Cerebellar cortex (tissue), 1 donor: ENCODE measurements at places on chromosomes 13 and 19.

DNA sequence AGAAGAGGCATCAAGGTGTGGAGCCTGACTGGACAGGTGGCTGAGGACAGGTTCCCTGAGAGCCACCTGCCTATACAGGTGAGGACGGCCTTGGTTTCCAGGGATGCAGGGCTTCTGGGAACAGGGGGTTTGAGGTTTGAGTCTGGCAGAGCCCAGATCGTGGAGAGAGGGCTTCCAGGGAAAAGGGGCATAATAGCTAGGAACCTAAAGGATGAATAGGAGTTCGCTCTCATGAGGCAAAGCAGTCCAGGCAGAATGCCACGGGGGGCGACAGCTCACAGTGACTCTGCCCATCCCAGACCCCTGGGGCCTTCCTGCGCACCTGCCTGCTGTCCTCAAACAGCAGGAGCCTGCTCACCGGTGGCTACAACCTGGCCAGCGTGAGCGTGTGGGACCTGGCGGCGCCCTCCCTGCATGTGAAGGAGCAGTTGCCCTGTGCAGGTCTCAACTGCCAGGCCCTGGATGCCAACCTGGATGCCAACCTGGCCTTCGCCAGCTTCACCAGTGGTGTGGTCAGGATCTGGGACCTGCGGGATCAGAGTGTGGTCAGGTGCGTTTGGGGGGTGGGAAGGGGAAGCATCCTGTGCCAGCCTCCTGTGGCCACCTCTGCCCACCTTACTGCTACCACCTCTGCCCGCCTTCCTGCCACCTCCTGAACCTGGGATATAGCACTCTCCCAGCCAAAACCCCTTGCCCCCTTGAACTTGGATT lies 12.0 kb downstream of the TLE6 start:
- DNase-seq = no peak

DNA sequence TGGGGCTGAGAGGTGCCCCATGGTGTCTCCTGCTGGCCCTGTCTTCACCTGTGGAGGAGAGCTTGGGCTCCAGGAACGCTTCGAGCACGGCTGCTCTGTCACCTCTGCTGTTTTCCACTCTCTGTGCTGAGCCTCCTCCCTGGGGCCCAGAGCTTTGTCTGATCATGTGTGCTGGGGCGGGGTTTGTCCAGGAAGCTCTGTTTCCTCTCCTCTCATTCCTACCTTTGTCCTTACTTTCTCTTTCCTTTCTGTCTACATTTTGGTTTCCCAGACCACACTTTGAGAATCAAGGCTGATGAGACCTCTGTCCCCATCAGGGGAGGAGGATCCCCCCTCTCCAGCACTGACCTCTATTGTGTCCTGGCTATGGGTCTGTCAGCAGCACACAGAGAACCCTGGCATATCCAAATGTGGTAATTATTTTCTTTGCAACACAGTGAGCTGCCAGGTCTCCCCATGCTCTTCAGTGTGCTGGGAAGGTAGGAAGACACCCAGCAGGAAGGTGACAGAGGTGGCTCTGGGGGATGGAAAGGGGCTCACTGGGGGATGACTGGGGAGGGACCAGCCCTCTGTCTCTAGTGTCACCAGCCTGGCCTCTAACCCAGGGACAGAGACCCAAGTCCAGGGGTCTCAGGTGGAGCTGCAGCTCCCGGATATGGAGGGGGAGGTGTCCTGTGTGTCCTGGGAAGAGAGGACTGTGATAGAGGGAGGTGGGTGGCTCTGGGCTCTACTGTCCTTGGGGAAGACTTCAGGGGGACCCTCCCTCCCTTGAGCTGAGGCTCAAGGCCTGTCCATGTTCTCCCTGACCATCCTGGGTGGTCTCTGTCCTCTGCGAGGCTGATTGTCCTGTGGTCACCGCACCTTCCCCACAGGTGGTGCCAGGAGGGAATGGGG lies at the start of gene CEACAM1:
Gene CEACAM1, minus strand, starts transcription at position 128 of the 894 bp plus-strand sequence. Its CDS starts 107 bp downstream, at position 21.
- DNase-seq = no peak

DNA sequence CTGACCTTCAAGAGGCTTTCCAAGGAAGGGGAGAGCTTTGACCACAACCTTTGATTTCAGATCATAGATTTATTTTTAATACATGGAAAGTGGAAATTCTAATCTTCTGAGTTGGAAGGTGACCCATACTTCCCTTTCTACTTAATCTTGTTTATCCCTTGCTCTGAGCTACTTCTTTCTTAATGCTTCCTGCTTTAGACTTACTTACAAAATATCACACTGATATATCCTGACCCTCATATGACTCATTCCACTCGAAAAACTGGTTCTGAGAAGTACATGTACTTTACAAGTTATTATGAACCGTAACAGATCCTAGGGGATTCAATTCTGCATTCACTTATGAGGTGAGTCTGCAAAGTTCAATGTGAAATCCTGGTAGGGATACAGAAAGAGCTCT lies 76.2 kb upstream of the IRS2 start:
- DNase-seq = no peak

DNA sequence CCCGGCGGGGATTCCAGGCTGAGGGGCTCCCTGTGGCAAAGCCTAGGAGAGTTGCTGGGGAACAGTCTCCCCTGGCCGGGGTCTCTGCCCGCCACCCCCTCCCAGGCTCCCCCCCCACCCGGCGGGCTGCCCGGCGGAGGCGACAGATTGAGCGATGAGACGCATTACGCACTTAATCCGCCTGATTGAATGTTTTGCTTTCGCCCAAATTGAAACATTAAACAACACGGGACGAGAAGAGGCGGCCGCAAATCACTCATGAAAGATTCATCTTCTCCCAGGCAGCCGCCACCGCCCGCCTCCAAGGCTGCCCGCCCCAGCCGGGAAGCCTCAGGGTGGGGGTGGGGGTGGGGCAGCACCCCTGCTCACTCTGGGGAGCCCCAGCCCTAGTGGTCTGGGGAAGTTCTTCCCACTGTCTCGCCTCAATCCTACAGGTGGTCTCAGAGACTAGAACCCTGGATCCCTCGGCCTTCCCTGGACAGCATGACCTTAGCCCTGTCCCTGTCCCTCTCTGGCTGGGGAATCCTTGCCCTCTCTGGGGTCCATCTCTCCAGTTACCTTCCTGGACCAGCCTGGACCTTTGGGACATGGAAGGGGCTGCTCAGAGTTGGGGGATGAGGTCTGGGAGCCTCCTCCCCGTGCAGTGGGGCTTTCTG lies 7.6 kb upstream of the ERFL start:
- DNase-seq = no peak

GRCh38 chr19:8151767-8152035 lies 2.3 kb upstream of the FBN3 start:
- no peak for DNase-seq

DNA sequence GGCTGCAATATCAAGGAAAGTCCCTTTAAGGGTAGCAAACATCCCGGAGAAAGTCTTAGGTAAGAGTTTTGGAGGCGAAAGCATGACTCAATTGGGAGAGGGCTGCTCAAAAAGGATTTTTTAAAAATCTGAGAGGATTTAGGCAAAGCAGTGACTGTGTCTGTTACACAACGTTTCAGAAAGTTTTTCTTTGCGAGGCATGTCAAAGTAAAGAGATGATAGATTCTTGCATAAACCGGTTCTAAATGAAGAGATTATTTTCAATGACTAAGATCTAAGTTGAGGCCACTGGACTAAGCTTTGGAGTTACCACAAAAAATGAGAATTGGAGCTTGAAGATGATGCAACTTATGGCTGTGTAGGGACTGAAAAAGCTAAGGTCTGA lies 43.7 kb upstream of the ENOX1 start:
- DNase-seq = no peak

- DNase-seq = no peak
Measured at GRCh38 chr13:112179421-112179820, 112.5 kb downstream of the SOX1 start.

DNA sequence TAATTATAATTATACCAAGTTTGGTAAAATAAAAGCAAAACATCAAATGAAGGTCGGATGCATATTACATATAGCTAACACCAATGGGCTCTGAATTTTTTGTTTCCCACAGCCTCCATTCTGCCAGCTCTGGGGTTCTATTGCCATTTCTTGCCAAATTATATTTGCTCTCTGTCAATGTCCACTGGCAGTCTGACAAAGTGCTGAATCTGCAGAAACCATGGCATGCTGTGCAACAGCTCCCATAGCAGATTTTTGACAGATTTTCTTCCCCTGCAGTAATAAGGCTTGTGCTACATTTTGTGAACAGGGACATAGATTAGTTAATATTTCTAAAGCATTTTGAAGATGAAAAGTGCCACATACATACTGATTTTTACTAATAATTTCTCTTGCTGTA lies 1102.1 kb downstream of the DIAPH3 start:
- peak; percentile 31 for DNase-seq

GRCh38 chr13:75136151-75136550 lies 345.8 kb downstream of the TBC1D4 start:
- DNase-seq = no peak

- no peak for DNase-seq
Measured at GRCh38 chr13:43529796-43530195, 257.0 kb downstream of the ENOX1 start.

- no peak for DNase-seq
Measured at GRCh38 chr19:53365899-53366493, 491 bp downstream of the ZNF525 start.

- DNase-seq = no peak
Measured at GRCh38 chr19:17772172-17772571, 20.9 kb downstream of the FCHO1 start.

- DNase-seq = peak; percentile 39
Measured at GRCh38 chr19:48683349-48683748, 10.5 kb upstream of the NTN5 start.

GRCh38 chr19:7888145-7888825 lies at the start of gene LRRC8E:
TSS of gene LRRC8E (plus strand) at chr19:7888510. CDS start at chr19:7895604, 7,094 bp downstream.
- no peak for DNase-seq

GRCh38 chr13:109989155-109989554 lies 202.8 kb upstream of the IRS2 start:
- DNase-seq = no peak

DNA sequence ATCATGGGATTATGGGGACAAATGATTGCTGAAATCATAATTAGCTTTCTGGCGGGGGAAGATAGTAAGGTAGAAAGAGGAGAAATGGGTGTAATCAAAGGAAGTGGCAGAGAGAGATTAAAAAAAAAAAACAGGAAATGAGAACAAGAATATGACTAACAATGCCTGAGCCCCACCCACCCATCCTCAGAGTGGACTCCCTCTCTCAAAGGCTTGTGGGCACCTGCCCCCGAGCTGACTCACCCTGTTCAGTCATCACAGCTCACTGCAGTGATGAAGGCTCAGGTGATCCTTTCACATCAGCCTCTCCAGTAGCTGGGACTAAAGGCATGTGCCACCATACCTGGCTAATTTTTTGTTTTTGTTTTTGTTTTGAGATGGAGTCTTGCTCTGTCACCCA lies 26.4 kb upstream of the TPT1 start:
- no peak for DNase-seq

DNA sequence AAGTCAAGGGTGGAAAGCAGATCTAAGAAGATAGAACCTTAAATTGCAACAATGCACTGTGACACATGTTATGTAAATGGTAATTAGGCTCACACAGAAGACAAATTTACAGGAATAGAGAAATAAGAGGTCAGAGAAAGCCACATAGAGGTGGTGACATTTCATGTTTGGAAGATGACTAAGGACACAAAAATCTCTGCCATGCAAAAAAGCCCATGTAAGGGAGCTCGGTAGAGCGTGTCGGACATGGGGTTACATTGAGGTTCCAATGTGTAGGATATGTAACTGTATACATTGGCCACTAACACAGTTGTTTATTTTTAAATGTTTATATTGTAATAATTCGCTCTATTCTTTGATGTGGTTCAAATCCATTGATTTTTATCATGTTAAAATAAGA lies 33.7 kb downstream of the SUGT1 start:
- DNase-seq = no peak

- DNase-seq = no peak
Measured at GRCh38 chr13:89324582-89324981, 1653.4 kb downstream of the SLITRK5 start.

DNA sequence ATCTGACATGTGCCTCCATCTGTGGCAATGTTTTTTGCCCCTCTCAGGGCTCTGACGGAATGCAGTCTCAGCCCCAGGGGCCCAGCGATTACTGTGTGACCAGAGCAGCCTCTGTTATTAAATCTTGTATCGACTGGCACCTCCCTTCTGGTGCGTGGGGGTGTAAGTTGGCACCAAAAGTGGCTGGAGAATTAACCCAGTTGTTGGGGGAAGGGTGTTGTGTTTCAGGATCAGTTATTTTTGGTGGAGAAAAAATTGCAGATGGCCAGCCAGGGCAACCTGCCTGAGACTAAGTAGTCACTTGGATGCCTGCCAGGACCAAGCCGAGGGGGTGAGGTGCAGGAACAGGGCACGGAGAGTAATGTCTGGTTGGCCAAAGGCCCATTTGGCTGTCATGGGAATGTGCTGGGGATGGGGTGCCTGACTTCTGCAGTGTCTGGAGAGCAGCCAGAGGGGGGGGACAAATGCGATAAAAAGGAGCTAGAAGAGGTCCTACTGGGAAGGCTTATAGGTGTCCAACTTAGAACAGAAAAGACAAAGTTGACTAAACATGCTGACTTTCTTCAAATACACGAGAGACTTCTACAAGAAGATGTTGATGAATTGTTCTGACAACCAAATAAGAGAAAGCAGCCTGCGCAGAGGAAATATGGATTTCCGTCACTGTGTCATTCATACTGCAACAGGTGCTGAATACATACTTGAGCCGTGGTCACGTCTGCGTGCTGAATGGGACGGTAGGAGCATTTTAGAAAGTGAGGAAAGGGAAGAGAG lies 69.8 kb downstream of the SIAH3 start:
- DNase-seq = peak; percentile 38

DNA sequence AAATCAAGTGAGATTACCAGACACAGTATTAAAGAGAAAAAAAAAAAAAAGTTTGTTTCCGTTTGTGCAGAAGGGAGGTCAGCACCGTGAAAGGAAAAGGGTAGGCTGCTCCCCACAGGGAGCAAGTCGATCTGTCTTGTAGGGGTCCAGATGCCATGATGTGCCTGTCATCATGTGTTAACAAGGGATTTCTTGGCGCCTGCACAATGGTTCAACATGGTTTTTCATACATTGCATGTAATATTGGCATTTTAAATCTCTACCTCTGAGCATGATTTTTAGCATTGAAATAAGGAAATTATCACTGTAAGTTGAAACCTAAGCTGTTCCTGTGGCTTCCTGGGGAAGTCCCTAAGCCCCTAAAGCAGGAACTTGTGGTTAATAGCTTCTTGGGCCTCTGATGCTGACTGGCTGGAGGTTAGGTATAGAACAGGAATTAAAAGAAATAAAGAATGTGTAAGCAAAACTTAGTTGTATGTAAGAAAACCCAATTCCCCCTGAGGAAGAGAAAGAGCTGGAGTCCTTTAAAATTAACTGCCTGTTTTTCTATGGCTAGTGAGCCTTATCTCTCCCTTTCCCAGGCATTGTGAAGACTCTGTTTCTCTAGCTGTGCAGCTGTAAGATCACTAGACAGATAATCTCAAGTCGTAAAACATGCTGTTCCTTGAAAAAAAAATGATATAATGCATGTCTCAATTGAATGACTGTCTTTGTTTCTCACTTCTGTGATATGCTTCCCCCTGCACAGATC lies 7.4 kb upstream of the FCGBP start:
- DNase-seq = no peak
